ENCODE measurements at places on chromosomes 2 and 18. TPM values are rescaled to one million over a fixed set of nuclear protein-coding genes. Genes with fewer than 3 reads are reported as not detected.

Gene CNDP1
- total RNA-seq, result not detected

DNA sequence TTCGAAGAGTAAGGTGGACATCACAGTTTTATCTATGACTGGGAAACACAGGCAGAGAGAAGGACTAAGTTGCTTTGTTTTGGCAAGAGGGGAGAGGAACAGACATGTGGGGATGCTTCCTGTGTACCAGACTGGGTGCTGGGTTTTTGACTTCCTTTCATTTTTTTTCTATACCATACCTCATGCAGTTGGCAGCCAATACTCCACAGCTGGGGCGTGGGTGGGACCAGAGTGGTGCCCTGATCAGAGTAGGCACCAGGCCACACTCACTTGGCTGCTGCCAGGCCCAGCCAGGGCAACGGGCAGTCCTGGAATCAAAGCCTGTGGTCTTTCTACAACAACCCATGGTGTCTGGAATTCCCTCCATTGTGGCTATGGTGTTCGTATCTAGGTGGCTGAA, 45.2 kb downstream of the SH3RF3 start:
- ATAC-seq, result no peak

Gene SLC16A14
- total RNA-seq, result not detected

DNA sequence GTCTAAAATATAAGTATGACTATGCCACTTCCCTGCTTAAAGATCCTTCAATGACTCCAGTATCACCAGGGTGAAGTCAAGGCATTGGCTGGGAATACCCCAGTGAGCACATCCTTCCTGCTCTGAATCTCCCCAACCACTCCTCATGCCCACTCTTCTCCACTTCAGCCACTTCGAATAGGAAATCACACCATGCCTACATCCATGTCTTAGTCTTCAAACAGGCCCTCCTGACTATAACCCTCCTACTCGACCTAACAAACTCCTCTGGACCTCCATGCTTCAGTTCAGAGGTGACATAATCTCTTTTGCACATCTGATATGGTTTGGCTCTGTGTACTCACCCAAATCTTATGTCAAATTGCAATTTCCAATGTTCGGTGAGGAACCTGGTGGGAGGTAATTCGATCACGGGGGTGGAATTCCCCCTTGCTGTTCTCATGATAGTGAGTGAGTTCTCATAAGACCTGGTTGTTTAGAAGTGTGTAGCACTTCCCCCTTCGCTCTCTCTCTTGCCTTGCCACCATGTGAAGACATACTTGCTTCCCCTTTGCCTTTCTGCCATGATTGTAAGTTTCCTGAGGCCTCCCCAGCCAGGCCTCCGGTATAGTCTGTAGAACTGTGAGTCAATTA, 87.8 kb upstream of the TFCP2L1 start:
- no peak for ATAC-seq

- no peak for ATAC-seq
These were observed 4.9 kb downstream of the CREG2 start for GRCh38 chr2:101382442-101382841.

GRCh38 chr2:219959471-219959870, 332.0 kb downstream of the SLC4A3 start:
- ATAC-seq, result no peak

Gene GKN2
- total RNA-seq, result not detected

GRCh38 chr18:33699372-33699771, 121.4 kb downstream of the ASXL3 start:
- no peak for ATAC-seq

Gene ALPI
- not detected for total RNA-seq

Gene LAMA3
- total RNA-seq, result 0.24 TPM

Gene TGFA
- total RNA-seq, result 0.69 TPM

- no peak for ATAC-seq
These were observed 753.0 kb downstream of the CNTNAP5 start for GRCh38 chr2:124778076-124778475.

GRCh38 chr2:6538607-6539006, 327.1 kb downstream of the CMPK2 start:
- ATAC-seq, result no peak

- ATAC-seq, result no peak
These were observed 76.9 kb downstream of the AOX1 start for GRCh38 chr2:200662727-200663126.

DNA sequence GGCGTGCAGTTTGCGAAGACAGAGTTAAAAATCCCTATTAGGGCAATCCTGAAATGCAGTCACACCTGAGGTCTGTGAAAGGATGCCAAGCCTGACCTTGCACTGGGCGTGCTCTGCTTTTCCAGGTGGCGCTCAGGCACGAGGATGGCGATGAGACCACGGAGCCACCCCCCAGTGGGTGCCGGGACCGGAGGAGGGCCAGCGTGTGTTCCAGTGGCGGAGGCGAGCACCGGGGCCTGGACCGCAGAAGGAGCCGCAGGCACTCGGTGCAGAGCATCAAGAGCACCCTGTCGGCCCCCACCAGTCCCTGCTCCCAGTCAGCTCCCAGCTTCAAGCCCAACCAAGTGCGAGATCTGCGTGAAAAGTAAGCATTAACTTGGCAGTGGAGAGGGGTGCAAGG, 203.4 kb downstream of the TPGS2 start:
- ATAC-seq, result no peak

DNA sequence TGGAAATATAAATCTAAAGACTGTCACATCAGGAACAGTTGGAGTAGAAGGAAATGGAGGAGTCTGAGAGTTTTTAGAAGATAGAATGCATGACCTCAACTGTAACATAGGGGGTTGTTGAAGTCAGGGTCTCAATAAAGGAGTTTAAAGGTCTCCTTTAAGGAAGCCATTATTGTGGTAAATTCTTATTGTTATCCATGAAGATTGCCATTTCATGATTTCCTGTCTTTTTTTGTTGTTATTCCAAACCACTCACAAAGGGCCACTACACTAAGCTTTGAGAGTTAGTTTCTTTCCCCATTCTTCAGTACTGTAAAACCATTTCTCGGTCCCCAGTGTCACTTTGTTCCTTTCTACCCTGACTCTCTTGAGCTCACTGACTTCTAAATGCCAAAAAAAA, 134.0 kb downstream of the DTNA start:
- ATAC-seq, result no peak

Gene EPB41L3
- total RNA-seq, result 0.09 TPM

Measured in activated T-helper 17 cell treated with anti-CD3 and anti-CD28 coated beads, Interleukin-2, amount 50 U/mL, for 72 hours (primary cell).